ENCODE measurements at places on chromosomes 2 and 18.

- DNase-seq, result no peak
Measured at GRCh38 chr18:63105636-63106316, 213.8 kb downstream of the BCL2 start.

GRCh38 chr2:40166006-40166405 lies 285.9 kb downstream of the SLC8A1 start:
- no peak for DNase-seq

DNA sequence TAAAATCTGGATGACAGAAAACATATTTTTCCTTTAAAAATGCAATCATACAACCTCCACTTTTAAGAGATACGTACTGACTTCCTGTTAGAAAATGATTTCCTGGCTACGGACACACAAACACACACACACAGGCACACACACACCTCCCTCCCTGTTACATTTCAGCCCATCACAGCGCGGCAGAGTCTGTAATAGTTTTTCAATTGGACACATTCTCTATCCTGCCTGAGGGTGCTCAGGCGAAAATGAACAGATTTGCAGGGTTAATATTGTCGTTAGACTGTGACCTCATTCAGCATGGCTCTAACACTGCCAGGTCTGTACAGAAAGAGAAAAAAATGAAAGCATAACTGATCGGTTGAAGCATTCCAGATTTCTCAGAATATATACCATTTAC lies 45.0 kb downstream of the KCTD1 start:
- no peak for DNase-seq

GRCh38 chr2:96824079-96824870 lies 8.2 kb downstream of the CNNM3 start:
- no peak for DNase-seq

DNA sequence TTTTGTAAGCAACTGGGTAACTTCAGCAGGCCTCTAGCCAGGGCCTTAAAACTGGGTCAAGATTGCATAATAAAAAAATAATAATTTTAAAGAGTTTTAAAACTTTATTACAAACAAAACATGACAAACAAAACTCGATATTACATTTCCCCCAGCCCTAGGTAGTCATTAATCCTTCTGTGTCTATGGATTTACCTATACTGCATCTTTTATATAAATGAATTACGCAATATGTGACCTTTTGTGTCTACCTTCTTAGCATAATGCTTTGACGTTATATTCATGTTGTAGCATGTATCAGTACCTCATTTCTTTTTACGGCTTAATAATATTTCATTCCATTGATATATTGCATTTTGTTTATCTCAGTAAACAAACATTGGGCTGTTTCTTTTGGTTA lies 113.5 kb downstream of the CCDC178 start:
- no peak for DNase-seq

DNA sequence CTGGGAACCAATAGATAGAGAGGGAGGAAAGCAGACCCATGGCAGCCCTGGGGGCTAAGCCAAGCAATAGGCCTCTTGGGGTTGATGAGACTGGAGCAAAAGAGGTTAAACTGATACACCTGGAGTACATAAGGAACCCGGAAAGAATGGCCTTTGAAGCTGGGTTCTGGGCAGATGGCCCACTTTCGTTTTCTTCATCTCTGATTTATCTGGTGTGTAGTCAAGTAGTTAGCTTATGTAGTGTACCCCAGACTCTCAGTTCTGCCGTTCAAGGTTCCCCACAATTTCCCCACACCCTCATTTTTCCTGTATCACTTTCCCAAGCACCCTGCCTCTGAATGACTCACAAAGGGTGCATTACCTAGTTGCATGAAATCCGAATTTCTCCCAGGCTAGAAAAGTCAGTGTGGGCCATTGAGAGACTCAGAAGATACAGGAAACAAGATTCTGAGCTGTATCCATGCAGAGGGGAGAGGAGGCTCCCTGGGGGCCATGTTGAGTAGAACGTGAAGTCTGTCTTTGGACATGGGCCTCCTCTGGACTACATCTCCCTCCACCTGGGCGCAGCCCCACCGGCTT lies 235.0 kb downstream of the LOXHD1 start:
- no peak for DNase-seq

DNA sequence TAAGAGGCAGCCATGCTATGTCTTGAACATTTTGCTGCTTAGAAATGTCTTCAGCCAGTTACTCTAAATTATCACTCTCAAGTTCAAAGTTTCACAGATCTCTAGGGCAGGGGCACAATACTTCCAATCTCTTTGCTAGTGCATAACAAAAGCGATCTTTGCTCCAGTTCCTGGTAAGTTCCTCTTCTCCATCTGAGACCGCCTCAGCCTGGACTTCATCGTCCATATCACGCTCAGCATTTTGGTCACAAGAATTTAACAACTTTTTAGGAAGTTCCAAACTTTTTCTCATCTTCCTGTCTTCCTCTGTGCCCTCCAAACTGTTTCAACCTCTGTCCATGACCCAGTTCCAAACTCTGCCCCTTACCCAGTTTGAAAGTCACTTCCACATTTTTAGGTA lies 8.8 kb upstream of the SLC35F5 start:
- peak; percentile 6 for DNase-seq

GRCh38 chr2:10501980-10502802 lies 54.1 kb upstream of the ODC1 start:
- DNase-seq, result no peak

GRCh38 chr18:47632970-47633635 lies 297.4 kb downstream of the SMAD2 start:
- no peak for DNase-seq

DNA sequence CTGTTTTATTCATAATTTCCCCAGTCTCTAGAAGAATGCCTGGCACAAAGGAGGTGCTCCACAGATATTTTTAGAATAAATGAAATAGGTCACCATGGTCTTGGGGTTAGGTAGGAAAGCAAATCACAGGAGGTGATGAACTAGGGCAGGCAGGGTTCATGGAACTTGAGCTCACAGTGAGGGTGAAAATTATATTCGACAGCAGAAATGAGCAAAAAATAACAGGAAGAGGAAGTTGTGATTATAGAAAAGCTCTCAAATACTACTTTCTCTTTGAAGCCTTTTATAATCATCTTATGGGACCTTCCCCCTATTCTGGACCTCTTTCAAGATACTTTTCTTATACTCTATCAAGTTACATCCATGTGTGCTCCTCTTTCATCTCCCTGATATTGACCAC lies 4.5 kb upstream of the CREB1 start:
- DNase-seq, result no peak

DNA sequence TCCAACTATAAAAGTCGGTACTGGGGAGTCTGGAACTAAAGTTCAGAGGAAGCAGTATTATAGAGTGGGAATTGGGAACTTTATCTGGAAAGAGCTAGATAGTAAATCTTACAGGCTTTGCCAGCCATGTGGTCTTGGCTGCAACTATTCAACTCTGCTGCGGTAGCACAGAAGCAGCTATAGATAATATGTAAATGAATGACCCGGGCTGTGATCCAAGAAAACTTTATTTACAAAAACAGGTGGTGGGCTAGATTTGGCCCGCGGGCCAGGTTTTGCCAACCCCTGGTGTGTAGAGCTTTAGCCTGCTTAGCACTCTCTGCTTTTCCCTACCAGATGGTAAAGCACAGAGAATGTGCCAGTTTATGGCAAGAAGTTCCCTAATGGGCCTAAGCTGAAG lies 70.8 kb downstream of the TNP1 start:
- no peak for DNase-seq

DNA sequence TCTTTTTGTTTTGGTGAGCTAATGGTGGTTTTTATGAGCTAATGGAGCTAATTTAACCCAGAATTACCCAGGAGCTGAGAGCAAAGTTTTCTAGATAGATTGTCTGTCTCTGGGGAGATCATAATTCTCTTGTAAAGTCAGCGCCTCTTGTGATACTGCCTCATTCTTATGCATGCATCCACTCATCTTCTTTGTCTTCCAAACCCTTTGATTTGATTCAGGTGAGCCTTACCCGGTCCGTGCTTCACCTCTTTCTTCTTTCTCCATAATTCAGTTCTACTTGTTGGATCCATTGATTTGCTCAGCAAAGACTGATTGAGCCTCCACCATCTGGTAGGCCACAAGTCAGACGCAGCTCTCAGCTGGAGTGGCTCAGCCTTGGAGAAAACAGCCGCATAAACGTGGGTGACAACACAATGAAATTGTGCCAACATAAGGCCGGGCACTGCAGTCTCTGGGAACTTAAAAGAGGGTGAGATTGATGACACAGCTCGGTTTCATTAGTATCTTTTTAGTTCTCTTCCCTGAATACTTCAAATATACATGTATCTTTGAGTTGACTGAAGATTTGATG lies 158.5 kb upstream of the SH3BP4 start:
- no peak for DNase-seq

DNA sequence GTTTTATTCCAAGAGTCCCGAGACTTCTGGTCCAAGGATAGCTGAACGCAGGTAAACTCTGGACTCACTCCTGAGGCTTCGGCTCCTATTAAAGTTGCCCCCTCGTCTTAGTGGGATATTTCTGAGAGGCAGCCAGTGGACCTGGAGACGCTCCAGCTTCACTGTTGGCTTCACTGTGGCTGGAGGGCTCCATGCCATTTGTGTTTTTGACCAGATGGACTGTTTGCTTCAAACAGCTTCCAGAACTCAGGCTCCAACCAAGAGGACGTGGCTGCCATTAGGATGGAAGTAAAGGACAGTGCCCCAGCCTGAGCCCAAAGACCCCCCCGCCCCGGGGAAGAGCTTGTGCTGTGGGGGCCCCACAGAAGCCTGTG lies 94.4 kb upstream of the LDAH start:
- DNase-seq, result no peak

- no peak for DNase-seq
Measured at GRCh38 chr2:223841436-223842190, 4.2 kb upstream of the AP1S3 start.

Measured in pons (tissue), 1 donor.